ENCODE measurements at places on chromosomes 12 and 14.

GRCh38 chr12:125197326-125197725 is 132.1 kb downstream of the AACS start:
- no peak for DNase-seq

- no peak for DNase-seq
These were observed 40.3 kb upstream of the ANKS1B start for GRCh38 chr12:100024974-100025555.

GRCh38 chr12:103855036-103855712 is 14.1 kb upstream of the NT5DC3 start:
- no peak for DNase-seq

DNA sequence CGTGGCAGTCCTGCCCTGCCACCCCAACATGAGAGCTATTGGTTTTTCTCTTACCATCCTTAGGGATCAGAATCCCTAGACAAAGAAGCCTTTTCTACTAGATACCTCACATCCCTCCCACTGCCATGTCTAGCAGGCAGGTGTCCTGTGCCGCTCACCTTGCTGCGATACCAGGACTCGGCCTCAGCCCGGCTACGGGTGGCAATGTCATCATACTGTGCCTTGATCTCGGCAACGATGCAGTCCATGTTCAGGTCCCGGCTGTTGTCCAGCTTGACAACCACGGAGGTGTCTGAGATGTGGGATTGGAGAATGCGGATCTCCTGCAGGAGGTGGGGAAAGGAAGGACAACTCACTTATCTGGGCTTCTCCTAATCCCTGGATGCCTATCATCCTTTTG is 4.5 kb downstream of the KRT83 start:
- no peak for DNase-seq

- no peak for DNase-seq
These were observed 23.6 kb upstream of the KCNH3 start for GRCh38 chr12:49515266-49515665.

GRCh38 chr12:54217774-54218241 is 29.0 kb upstream of the SMUG1 start:
- DNase-seq, result peak; percentile 93

GRCh38 chr12:58934528-58934927 is 14.2 kb upstream of the LRIG3 start:
- no peak for DNase-seq

- no peak for DNase-seq
These were observed 61.6 kb downstream of the BEGAIN start for GRCh38 chr14:100525615-100526014.

- DNase-seq, result no peak
These were observed 34.7 kb downstream of the CCDC92 start for GRCh38 chr12:123937707-123938591.

DNA sequence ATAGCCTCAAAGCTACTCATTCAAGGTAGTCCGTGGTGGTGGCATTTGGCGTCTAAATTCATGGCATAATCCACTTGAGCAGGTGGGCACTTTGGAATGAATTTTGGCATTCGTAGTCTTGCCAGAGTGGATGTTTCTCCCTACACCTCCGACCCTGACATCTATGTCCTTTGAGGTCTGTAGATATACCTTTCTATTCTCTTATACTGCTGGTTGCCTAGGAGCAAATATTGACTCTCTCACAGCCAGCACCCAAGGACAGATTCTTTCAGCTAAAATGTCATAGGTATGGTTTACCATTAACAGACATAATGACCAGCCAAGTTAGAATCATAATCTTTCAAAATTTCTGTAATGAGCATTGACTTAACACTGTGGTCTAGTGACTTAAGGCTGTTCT is 47.4 kb upstream of the FLRT2 start:
- DNase-seq, result no peak

DNA sequence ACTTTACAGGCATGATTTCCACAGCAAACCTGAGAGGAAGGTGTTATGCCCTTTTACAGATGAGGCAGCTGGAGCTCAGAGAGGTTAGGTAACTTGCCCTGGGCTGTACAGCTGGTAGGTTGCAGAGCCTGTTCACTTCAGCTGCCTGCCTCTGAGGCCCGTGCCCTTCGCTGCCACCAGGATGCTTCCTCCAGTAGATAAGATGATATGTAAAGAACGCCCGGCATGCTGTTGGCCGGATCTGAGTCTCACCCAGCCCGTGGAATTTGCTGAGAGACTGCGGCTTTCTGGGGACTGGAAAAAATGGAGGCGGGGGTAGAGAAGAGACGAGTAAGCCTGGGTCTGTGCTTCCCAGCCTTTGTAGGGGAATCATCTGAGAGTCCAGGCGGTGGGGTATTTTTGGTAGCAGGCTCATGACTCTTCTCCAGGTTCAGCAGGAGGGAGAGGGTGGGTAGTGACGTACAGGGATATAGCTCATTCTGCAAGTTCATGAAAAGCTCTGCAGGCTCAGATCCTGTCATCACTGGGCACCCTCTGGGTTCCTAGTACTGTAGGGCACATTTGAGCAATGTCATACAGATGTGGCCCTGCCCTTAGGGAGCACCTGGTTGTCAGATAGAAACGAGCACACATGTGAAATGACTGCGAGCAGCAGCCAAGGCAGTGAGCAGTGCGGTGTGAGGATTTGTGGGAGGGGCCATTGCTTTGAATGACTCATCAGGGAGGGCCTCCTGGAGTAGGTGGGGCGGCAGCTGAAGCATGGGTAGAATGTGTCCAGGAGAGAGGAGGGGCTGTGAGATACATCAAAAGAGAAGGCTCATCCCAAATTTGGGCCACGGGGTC is 159.4 kb downstream of the TSPAN9 start:
- DNase-seq, result peak; percentile 68

DNA sequence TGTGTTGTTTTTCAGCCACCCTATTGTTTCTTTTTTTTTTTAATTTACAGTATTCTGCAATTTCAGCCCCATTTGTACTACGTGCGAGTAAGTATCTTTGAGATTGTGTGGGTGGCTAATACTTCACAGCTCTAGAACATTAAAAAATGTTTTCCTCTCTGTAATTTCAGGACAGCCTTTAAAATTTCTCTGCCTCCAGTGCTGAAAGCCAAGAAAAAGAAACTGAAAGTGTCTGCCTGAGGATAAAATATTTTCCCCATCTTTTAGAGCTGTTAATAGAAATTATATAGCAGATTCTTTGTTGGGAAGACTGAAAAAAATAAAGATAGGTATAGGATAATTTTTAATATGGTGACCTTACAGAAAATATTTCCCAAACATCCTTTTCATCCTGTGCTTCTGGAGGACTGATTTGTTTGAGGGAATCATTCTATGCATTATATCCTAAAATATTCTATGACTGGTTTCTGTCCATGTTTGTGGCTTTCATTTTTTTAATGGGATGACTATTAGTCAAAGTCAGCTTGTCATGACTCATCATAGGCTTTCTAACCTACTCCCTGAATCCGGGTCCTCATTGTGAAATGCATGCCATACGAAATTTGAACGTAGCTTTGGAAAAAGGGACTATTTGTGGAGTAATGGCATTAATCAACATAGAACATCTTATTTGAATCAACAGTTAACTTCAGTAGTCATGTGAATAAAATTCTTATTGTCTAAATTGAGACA is 10.8 kb upstream of the TCTN2 start:
- DNase-seq, result no peak

DNA sequence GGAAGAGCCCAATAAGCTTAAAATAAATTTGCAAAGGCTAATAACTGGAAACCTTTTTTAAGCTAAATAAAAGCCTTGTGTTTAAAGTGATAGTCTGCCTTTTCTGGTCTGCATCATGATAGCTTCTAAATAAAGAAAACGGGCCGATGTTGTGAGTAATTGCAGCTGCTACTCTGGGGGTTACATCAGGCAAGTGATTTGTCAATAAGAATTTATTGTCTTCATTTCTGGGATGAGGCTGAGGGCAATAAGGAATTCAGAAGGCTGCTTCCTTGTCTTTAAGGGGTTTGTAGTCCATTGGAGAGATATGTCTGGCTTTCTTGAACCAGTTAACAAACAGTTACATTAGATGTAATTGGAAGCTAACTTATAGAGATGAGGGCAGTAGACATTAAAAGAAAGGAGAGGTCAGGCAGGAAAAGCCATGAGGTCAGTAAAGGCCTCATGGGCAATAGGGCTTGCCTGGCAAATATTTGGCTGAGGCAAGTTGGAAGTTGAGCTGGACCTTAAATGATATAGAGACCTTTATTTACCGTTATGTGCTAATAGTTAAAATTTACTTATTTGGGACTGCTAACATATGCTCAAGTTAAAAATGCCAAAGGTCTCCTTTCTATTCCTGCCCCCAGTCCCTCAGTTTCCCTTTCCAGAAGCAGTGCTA is 85.0 kb downstream of the CRADD start:
- no peak for DNase-seq

Measured in NAMALWA (cell line).